ENCODE measurements at places on chromosomes 4 and X.

DNA sequence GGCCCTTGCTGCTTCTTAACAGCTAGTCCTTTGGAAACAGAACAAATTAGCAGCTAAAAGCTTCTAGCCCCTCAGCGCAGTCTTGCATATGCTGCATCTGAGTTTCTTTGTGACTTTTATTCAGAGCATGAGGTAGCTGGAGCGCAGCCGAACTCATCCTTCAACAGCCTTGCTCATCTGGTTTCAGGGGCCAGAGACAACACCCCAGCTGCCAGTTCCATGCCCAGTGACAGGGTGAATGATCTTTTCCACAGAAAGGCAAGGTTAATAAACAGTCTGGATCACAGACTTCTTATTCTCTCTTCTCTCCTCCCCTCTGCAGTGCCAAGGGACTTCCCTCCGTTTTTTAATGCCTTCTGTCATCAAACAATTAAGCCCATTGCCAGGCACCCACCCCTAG lies 216.6 kb upstream of the INTU start:
- no peak for DNase-seq

DNA sequence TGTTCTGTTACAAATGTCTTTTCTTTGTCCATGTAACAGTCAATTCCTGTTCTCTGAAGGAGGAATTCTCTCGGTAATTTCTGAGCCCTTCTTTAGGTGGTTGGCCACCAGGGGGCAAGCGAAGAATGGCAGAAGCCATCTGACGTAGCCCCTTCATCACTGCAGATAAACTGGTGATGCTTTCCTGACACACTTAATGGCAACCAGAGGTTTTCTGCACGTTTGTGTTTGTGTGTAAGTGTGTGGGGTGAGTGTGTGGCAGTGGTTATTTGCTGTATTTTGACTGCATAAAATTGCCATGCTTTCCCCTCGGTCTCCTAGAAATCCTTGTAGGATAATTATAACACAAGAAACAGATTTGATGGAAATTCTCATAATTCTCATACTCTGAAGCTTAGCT lies 64.8 kb upstream of the STOX2 start:
- peak; percentile 36 for DNase-seq

- no peak for DNase-seq
These were observed 20.2 kb upstream of the RHOH start for GRCh38 chr4:40176602-40177001.

DNA sequence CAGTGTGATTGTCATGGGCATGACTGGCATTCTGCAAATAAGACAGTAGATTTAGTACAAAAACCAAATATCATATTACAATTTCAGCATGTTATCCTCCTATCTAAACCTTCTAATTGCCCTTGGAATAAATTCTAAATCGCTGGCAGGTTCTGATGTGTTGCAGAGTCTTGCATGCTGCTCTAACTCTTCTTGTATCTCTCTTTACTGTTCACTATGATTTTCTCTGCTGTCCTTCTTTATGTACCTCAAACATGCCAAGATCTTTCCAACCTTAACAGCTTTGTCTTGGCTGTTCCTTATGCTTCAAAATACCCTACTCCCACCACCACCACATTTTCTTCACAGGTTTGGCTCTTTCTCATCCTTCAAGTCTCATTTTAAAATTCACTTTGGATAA lies 43.0 kb upstream of the KCNIP4 start:
- DNase-seq = no peak

GRCh38 chr4:140603286-140603685 lies 34.5 kb upstream of the UCP1 start:
- no peak for DNase-seq

GRCh38 chrX:38426785-38427184 lies 74.4 kb downstream of the OTC start:
- DNase-seq = no peak

DNA sequence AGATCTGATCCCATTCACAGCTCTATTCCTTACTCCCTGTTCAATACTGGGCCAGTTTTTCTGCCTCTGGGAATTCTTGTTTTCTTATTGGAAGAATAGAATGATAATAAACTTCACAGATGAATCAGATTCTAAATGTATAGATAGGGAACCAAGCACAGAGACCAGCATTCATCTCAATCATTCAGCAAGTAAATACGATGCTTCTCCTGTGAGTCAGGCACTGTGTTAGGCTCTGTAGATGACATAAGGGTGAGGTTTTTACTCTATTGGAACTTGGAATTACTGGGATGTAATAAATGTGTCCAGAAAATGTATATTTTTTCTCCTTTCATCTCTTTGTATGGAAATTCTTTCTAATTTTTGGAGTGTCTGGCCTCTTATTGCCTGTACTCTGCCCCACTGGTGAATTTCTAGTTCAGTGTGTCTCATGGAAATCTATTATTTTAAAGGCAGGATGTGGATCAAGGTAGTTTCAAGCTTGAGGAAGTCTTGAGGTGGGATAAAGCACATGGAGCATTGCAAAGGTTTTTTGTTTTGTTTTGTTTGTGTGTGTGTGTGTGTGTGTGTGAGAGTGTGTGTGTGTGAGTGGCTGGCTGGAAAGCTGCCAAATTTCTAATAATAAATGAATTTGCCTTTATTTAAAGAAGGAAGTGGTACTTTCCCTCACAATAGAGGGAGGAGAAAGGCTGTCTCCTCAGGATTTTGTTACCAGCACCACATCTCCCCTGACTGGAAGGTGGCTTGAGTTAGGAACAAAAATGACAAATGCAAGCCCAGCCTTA lies 117.9 kb upstream of the HS3ST1 start:
- no peak for DNase-seq

- DNase-seq = no peak
These were observed 407.1 kb downstream of the ADAM29 start for GRCh38 chr4:175325230-175325629.

DNA sequence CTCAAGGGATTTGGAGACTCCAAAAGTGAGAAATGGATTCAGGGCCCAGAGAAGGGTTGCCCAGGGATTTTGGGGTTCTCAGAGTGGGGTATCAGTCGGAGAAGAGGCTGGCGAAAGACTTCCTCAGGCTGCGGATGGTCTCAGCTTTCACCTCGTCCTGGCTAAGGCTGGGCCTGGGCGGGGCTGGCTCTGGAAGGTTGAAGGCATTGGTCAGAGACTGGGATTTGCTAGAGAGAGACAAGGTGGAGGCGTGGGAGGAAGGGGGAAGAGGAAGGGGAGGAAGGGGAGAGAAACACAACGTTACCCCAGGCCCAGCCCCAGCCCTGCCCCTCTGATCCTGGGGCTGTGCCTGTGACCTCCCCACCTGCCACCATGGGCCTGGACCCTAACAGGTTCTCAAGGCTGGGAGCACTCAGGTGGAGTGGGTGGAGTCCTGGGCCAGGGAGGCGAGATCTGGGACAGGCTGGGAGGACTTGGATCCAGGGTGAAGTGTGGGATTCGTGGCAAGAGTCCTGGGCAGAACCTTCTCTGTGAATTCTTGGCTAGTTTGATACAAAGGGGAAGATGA lies 9.4 kb upstream of the TIMP1 start:
- no peak for DNase-seq

- no peak for DNase-seq
These were observed 73.6 kb upstream of the TBC1D9 start for GRCh38 chr4:140829825-140830224.

DNA sequence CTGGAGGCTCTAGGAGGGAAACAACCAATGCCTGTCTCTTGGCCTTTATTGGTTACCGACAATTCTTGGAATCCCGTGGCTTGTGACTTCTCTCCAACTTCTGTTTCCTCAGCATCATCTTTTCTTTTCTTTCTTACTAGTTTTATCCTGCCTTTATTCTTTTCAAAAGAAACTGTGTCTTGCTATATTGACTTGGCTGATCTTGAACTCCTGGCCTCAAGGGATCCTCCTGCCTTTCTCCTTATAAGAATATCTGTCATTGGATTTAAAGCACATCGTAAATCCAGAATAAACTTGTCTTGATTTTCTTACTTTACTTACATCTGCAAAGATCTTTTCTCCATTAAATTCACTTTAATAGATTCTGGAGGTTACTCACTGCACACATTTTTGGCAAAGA lies 49.9 kb upstream of the UGT2B10 start:
- DNase-seq = no peak

DNA sequence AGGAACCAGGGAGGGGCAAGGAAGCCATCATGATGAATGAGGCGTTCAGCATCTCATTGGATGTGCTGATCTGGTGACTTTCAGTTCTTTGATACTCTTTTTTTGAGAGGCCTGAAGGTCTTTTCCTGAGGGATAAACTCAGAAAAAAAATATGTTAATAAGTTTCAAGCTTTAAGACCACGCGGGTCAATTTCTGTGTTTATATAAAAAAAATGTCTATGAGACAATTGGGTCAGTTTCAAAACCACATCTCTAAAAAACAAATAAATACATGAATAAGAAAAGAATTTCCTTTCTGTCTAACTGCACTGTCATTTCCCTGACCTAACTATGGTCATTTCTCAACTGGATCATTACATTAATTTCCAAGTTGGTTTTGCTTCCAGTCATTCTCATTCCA lies 62.6 kb downstream of the TRIML1 start:
- no peak for DNase-seq

- DNase-seq = no peak
These were observed 1044.0 kb downstream of the CCSER1 start for GRCh38 chr4:91171217-91171616.

- DNase-seq = no peak
These were observed 29.7 kb upstream of the ENPP6 start for GRCh38 chr4:184247421-184247820.

GRCh38 chrX:123822965-123823364 lies 36.9 kb upstream of the XIAP start:
- no peak for DNase-seq

DNA sequence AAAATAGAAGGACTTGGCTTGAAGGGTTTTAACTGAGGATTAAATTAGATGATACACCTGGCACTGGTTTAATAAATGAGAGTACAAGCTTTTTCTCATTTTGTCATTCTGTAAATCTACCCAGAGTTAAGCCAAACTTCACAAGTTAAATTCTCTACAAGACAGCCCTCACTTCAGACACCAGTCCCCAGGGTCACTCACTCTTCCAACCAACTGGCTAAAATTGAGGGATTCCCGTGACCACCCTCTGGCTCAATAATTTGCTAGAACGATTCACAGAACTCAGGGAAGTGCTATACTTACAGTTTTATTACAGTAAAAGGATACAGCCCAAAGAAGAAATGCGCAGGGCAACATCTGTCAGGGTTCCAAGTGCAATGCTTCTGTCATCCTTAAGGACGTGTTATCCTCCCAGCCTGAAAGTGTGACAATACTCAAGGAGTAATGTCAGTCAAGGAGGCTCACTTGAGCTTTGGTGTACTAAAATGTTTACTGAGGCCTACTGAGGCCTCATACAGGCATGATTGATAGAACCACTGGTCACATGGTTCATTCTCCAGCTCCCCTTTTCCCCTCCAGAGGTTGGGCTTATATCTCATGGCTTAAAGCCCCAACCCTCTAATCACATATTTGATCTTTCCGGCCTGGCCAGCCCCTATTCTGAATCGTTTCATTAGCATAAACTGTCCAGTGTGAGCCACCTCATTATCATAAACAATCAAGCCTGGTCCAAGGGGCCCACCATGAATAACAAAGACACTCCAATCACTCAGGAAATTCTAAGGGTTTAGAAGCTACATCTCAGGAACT lies 9.6 kb upstream of the TMSB4X start:
- DNase-seq = no peak

GRCh38 chrX:106170318-106170717 lies 2.2 kb downstream of the PWWP3B start:
- no peak for DNase-seq

- no peak for DNase-seq
These were observed 35.0 kb downstream of the DCX start for GRCh38 chrX:111376897-111377578.

- no peak for DNase-seq
These were observed 17.2 kb upstream of the PRSS48 start for GRCh38 chr4:151259752-151260151.

DNA sequence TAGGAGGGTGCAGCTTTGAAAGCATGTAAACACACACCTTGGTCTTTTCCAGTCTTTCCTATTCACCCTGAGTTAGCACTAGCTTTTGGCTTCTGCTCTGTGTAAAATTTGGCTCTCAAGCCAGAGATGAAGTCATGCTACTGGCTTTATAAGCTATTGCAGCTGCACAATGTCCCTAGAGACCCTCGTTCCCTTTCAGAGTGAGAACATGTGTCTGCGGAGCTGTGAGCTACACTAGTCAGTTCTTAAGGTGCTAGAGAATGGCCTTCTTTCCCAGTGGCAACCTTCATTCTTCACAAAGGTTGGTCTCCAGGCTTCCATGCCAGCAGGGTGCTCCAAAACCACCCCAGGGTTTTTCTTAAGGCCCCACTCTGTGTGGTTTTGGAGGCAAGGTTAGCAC lies 199.1 kb downstream of the SPATA18 start:
- DNase-seq = no peak

- peak; percentile 20 for DNase-seq
These were observed 124.7 kb downstream of the CAMK2D start for GRCh38 chr4:113636877-113637276.

DNA sequence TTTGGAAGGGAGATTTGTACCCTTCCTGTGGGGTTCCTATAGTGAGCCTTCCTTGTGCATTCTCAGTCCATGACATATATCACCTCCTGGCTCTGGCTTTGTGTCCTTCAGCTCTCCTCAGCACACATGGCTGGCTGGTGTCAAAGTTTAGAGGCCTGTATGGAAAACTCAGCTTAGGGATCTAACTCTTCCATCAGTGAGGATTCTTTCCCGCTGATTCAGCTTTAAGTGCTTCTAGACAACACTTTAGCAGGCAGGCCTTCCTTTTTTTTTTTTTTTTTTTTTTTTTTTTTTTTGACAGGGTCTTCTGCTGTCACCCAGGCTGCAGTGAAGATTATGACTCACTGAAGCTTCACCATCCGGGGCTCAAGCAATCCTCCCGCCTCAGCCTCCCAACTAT lies 84.2 kb downstream of the NPNT start:
- DNase-seq = no peak

- no peak for DNase-seq
These were observed 364.6 kb downstream of the ZIC3 start for GRCh38 chrX:137930533-137930932.

GRCh38 chr4:22339491-22339890 lies 176.4 kb downstream of the ADGRA3 start:
- no peak for DNase-seq

DNA sequence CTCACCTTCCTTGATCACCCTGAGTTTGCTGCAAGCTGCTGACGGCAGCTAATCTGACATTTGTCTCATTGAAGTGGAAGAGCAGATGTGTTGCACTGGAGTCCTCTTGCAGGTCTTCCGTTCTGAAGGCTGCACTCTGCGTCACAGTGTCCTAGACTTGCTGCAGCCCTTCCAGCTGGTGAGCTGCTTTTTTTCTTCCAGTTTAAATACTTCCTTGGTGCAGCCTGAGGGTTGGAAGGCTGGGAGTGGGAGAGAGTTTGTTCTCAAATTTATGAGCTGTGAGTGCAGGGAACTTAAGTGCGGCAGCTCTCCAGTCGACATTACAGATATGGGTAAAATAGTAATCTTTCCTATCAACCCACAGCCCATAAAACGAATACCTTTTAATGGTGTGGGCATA lies 303.6 kb upstream of the FAT1 start:
- peak; percentile 11 for DNase-seq

Data from AG04450 (cell line).